ENCODE measurements at places on chromosomes 2 and 18. TPM values are rescaled to one million over a fixed set of nuclear protein-coding genes. Genes with fewer than 3 reads are reported as not detected.

The ACOXL gene
- not detected for total RNA-seq

The BMP10 gene
- not detected for total RNA-seq

The NAT8 gene
- not detected for total RNA-seq

DNA sequence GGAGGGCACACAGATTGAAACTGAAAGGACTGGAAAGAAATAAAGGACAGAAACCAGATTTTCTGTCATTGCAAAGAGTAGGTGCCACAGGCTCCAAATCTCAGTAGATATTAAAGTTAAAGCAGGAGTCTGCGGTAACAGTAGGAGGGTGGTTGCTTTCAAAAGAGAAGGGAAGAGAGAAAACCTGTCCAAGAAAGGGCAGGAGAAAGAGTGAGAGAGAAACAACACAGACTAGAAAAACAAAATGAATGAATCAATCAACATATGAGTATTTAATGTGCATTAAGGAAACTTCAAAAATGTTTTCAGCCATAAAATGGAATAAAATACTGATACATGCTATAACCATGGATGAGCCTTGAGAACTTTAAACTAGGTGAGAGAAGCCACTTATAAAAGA, 143.1 kb upstream of the CTAGE1 start:
- no peak for DNase-seq

DNA sequence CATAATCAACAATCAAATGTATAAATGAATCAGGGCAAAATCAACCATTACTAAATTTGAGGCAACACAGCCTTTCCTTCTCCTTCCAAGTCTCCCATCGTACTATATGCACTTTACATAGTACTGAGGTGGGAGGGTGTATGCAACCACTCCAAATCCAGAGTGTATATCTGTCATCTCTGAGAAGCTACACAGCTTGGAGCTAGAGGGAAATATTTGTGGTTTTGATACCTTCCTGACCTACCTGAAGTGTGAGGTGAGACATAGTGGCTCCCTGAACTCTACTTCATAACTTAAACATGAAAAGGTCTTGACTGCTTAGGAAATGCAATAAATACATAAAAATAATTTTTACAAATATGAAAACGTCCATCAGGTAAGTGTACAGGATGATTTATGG, 30.1 kb upstream of the SLC40A1 start:
- no peak for DNase-seq
